ENCODE measurements at places on chromosomes 11 and 22.

DNA sequence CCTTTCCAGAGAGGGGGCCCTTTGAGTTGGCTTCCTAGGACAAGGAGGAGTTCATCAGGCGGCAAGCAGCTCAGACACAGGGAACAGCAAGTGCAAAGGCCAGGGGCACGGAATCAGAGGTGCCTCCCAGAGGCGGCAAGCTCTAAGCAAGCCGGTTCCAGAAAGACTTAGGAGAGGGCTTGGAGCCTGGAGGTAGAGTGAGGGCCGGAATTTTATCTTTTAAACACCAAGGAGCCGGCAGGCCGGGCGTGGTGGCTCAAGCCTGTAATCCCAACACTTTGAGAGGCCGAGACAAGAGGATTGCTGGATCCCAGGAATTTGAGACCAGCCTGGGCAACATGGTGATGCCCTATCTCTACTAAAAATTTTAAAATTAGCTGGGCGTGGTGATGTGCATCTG lies 26.6 kb downstream of the FADD start:
- DNase-seq: no peak

DNA sequence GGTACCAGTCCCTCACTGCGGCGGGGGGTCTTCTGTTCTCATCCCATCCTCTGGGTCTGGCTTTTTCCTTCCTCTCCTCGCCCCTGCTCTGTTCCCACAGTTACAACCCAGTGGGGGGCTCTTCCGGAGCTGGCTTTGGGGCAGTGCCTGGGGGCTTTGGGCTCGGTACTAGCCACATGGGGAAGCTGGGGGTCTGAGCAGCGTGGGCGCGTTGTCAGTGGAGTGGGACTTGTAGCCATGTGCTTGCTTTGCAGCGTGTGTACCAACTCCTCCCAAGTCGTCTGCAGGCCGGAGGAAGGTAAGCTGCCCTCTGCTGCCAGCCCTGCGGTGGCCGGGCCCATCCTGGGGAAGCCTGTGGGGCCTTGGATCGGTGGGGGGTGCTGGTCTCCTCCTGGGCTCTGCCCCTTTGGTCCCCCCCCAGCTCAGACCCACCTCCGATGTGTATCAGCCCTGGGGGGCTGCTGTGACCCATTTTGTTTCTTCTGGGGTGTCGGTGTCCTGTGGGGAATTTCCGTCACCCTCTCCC lies 17.5 kb downstream of the MUC2 start:
- no peak for DNase-seq

GRCh38 chr11:26947379-26947844 lies 46.5 kb upstream of the FIBIN start:
- DNase-seq: no peak

GRCh38 chr11:16070573-16070972 lies 285.8 kb downstream of the SOX6 start:
- DNase-seq: no peak

DNA sequence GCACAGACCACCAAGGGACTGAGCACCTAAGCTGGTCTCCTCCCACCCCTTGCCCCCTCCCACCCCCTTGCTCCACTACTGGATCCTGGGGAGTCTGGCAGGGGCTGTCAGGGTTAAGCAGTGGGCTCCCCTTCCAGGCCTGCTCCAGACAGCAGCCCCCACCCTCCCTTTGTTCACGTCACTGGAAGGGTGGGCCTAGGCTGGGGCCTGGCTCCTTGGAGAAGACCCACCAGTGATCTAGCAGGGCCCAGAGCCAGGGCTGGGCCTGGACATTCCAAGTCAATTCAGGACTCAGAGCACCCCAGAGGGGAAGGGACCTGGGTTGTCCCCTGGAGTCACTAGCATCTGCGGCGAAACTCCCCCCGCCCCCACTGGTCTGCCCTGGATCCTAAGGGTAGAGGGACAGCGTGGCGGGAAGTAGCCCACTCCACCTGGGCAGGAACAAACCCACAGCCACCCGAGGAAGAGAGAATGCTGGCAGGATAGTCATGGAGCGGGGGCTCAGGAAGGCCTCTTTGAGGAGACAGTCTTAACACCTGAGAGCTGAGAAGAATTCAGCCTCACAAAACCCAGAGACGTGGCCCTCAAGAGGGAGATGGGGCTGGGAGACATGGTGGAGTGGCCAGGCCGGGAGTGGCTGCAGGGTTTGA lies 45.8 kb downstream of the IGLL1 start:
- no peak for DNase-seq

- no peak for DNase-seq
Observed at GRCh38 chr11:39149214-39149613, 2310.2 kb downstream of the LRRC4C start.

GRCh38 chr22:32723643-32724042 lies 77.9 kb upstream of the TIMP3 start:
- peak; percentile 93 for DNase-seq

- no peak for DNase-seq
Observed at GRCh38 chr22:41915035-41915785, at the start of gene SHISA8. SHISA8 (minus strand) TSS chr22:41915074; CDS start chr22:41914667, 407 bp downstream.

DNA sequence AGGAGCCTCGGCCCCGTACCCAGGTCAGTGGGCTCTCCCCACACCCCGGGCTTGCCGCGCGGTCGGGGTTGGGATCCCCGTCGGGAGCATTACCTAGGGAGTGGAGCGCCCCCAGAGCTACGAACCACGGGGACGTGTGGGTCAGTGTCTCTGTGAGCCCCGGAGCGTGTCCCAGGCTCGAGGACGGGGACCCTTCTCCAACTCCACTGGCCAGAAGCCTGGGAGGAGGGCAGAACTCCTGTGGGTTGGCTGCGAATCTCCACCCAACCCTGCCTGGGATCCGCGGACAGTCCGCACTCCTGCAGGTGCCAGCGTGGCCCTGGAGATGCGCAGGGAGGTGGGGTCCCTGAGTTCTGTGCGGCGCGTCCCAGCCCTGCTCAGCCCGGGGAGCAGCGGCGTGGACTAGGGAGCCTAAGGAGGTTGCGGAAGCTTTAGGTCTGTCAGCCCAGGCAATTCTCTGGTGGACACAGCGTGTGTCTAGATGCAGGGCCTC lies 346 bp downstream of the PPFIBP2 start:
- DNase-seq: peak; percentile 44

GRCh38 chr11:122976734-122977469 lies 4.7 kb downstream of the BSX start:
- DNase-seq: no peak

GRCh38 chr11:107669191-107669740 lies 42.6 kb downstream of the SLN start:
- no peak for DNase-seq

- no peak for DNase-seq
Observed at GRCh38 chr11:84372381-84372950, 1086.3 kb upstream of the CCDC90B start.

DNA sequence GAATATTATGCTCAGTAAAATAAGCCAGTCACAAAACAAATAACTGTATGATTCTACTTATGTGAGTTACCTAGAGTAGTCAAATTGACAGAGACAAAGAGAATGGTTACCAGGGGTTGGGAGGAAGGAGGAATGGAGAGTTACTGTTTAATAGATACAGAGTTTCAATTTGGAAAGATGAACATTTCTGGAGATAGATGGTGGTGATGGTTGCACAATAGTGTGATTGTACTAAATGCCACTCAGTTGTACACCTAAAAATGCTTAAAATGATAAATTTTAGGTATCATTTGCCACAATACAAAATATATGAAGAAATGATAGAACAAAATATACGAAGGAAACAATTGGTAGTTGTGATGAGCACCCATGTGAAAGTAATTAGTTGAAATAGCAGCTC lies 43.4 kb downstream of the PDHX start:
- no peak for DNase-seq

GRCh38 chr22:47110817-47111443 lies 348.5 kb downstream of the TBC1D22A start:
- no peak for DNase-seq

GRCh38 chr11:129251067-129251466 lies 58.9 kb upstream of the ARHGAP32 start:
- no peak for DNase-seq

GRCh38 chr11:96199563-96200025 lies 143.4 kb downstream of the MAML2 start:
- peak; percentile 65 for DNase-seq

DNA sequence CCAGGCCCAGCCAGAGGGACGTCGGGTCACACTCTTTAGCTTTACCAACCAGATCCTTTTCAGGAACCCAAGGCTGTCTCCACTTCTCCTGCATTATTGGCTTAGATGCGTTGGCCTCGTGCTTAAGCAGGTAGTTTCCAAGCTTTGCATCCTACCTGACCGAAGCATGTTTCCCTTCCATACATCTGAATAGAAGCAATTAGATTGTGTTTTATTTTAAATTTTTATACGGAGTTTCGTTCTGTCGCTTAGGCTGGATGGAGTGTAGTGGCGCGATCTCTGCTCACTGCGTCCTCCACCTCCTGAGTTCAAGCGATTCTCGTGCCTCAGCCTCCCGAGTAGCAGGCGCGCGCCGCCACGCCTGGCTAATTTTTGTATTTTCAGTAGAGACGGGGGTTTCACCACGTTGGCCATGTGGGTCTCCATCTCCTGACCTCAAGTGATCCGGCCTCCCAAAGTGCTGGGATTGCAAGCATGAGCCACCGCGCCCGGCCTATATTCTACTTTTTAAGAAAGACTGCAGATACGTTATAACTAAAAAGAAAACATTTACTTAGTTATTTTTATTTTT lies 677 bp downstream of the DYNC2H1 start:
- DNase-seq: no peak

Measured in inflammatory macrophage treated with lipopolysaccharide for 4 hours (primary cell).